Activated B cell treated with CpG ODN at 0.5 μM for 24 hours (primary cell): ENCODE measurements at places on chromosomes 12 and 14. TPM values are rescaled to one million over a fixed set of nuclear protein-coding genes. Genes with fewer than 3 reads are reported as not detected.

DNA sequence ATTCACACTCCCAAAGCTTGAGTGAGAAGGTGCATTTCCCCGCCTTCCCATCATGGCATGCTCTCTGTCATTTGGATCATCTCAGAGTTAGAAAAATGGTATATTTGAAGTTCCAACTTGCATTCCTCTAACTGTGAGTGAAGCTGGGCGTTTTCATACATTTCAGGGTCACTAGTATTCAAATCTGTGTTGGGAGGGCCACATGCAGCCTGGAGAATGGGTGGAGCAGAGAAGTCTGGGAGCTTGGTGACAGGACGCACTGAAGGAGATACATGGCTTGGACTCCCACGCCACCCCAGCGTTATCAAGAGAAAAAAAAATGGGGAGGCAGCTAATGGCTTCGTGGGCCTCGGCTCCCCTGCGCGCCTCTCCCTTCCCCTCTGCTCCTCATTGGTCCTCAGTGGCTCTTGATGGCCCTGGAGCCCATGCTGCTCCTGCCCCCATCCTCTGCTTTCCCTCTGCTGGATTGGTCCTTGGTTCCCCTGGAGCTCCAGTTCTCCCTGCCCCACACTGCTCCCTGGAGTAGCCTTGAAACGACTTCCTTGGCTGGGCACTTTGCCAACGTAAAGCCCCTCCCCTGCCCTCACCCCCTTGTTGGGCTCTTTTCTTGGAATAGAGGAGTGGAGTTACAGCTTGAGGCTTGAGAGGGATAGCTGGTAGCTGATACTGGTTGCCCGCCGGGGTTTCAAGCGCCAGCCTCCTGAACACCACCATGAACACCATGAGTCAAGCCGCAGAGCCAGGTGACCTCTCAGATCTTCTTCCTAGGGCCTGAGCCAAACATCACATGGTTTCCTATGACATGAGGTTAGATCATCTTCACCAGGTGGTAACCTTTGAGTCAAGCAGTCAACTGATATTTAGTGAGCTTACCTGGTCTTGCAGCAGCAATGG is 139.6 kb downstream of the PRKCH start:
- DNase-seq, result no peak
- no peaks in the 10 kb centered on the region for H3K36me3 ChIP-seq
- H3K4me3 ChIP-seq, result no peak overlapping the region
- peaks cover 18% of the 10 kb centered on the region for H3K4me1 ChIP-seq
- H3K27me3 ChIP-seq, result no peaks in the 10 kb centered on the region
- H3K27ac ChIP-seq, result no peak overlapping the region

- no peaks in the 10 kb centered on the region for H3K4me1 ChIP-seq
- DNase-seq, result no peak
- H3K4me3 ChIP-seq, result no peak overlapping the region
- H3K27me3 ChIP-seq, result no peaks in the 10 kb centered on the region
Measured at GRCh38 chr12:58364389-58365086, 423.2 kb downstream of the ATP23 start.

DAO gene
- total RNA-seq, result not detected in 2 replicates

DNA sequence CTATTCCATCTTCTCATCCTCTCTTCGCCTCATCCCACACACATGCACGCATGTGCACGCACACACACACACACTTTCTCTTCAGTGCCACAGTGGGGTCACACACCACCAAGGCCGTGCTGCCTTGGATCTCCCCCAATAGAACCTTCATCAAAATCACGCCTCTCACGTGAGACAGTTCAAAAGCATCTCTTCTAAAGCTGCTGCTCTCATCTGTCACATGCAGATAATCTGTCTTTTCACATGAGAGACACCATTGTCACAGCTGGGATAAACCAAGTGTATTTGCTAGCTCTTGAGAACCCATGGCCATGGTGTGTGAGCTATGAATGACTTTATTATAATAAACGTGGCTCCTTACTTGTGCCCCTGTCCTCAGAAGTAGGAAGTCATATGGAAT is 218.7 kb downstream of the EGLN3 start:
- H3K4me1 ChIP-seq, result no peaks in the 10 kb centered on the region
- no peak overlapping the region for H3K4me3 ChIP-seq
- no peak for DNase-seq
- H3K27me3 ChIP-seq, result no peaks in the 10 kb centered on the region

DNA sequence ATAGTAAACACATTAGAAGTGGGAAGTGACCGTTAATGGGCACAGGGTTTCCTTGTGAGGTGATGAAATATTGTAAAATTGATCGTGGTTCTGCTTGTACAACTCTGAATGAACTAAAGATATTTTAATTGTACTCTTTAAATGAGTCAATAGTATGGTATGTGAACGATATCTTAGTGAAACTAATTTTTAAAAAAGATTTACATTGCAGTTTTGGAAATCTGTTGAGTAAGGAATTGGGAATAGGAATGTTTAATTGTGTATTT is 1.7 kb downstream of the ZNF410 start:
- DNase-seq, result no peak
- peak overlapping the region; percentile 96 for H3K4me3 ChIP-seq
- H3K4me1 ChIP-seq, result peaks cover 42% of the 10 kb centered on the region
- H3K27me3 ChIP-seq, result no peaks in the 10 kb centered on the region
- H3K36me3 ChIP-seq, result peaks cover 18% of the 10 kb centered on the region

GRCh38 chr12:113537046-113537750 is 65.5 kb upstream of the LHX5 start:
- H3K36me3 ChIP-seq, result no peaks in the 10 kb centered on the region
- H3K27ac ChIP-seq, result no peak overlapping the region
- peaks cover 3% of the 10 kb centered on the region for H3K27me3 ChIP-seq
- no peak overlapping the region for H3K4me3 ChIP-seq
- DNase-seq, result no peak

GRCh38 chr12:46368138-46368537 is 4.4 kb downstream of the SLC38A2 start:
- no peaks in the 10 kb centered on the region for H3K27me3 ChIP-seq
- H3K4me3 ChIP-seq, result no peak overlapping the region
- peak overlapping the region; percentile 35 for H3K27ac ChIP-seq
- no peak for DNase-seq
- H3K36me3 ChIP-seq, result peaks cover 86% of the 10 kb centered on the region

- no peaks in the 10 kb centered on the region for H3K27me3 ChIP-seq
- no peaks in the 10 kb centered on the region for H3K36me3 ChIP-seq
Measured at GRCh38 chr14:77407158-77407557, 16.2 kb downstream of the NOXRED1 start.

- no peaks in the 10 kb centered on the region for H3K36me3 ChIP-seq
- peaks cover 40% of the 10 kb centered on the region for H3K4me1 ChIP-seq
- peaks cover 52% of the 10 kb centered on the region for H3K27me3 ChIP-seq
Measured at GRCh38 chr12:1529862-1530591, 64.4 kb downstream of the FBXL14 start.

GRCh38 chr14:55336691-55337090 is 65.5 kb downstream of the FBXO34 start:
- no peak overlapping the region for H3K4me3 ChIP-seq
- H3K4me1 ChIP-seq, result peaks cover 62% of the 10 kb centered on the region
- H3K36me3 ChIP-seq, result peaks cover 3% of the 10 kb centered on the region
- no peak for DNase-seq
- H3K27ac ChIP-seq, result no peak overlapping the region

- no peaks in the 10 kb centered on the region for H3K4me1 ChIP-seq
- no peaks in the 10 kb centered on the region for H3K36me3 ChIP-seq
- no peak for DNase-seq
- peaks cover 6% of the 10 kb centered on the region for H3K27me3 ChIP-seq
- no peak overlapping the region for H3K27ac ChIP-seq
- no peak overlapping the region for H3K4me3 ChIP-seq
Measured at GRCh38 chr12:105479710-105480109, 149.2 kb downstream of the C12orf75 start.

GRCh38 chr14:32121536-32121935 is 44.4 kb downstream of the ARHGAP5 start:
- no peak overlapping the region for H3K27ac ChIP-seq
- no peak overlapping the region for H3K4me3 ChIP-seq
- peaks cover 4% of the 10 kb centered on the region for H3K4me1 ChIP-seq
- H3K27me3 ChIP-seq, result no peaks in the 10 kb centered on the region
- H3K36me3 ChIP-seq, result peaks cover 43% of the 10 kb centered on the region
- DNase-seq, result no peak

GRCh38 chr14:93962701-93963601 is 13.4 kb downstream of the ASB2 start:
- no peaks in the 10 kb centered on the region for H3K27me3 ChIP-seq
- DNase-seq, result peak; percentile 51
- peaks cover 96% of the 10 kb centered on the region for H3K4me1 ChIP-seq

DNA sequence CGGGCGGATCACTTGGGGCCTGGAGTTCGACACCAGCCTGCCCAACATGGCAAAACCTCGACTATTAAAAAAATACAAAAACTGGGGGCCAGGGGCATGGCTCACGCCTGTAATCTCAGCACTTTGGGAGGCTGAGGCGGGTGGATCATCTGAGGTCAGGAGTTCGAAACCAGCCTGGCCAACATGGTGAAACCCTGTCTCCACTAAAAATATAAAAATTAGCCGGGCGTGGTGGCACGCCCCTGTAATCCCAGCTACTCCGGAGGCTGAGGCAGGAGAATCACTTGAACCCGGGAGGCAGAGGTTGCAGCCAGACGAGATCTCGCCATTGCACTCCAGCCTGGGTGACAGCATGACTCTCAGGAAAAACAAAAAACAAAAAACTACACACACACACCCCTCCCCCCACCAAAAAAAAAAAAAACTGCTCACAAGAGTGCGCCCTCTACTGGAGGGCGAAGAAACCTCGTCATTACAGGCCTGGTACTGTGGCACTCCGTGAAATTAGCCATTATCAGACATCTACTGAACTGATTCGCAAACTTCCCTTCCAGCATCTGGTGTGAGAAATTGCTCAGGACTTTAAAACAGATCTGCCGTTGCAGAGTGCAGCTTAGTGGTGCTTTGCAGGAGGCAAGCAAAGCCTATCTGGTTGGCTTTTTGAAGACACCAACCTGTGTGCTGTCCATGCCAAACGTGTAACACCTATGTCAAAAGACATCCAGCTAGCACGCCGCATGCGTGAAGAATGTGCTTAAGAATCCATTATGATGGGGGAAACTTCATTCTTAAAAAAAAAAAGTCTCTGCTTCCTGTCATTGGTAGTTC is 7.7 kb downstream of the PPP1R3E start:
- DNase-seq, result peak; percentile 30
- H3K27ac ChIP-seq, result no peak overlapping the region
- peaks cover 15% of the 10 kb centered on the region for H3K4me1 ChIP-seq
- H3K27me3 ChIP-seq, result no peaks in the 10 kb centered on the region
- H3K36me3 ChIP-seq, result peaks cover 24% of the 10 kb centered on the region
- H3K4me3 ChIP-seq, result no peak overlapping the region

GRCh38 chr12:105713606-105714305 is 383.3 kb downstream of the C12orf75 start:
- H3K4me1 ChIP-seq, result no peaks in the 10 kb centered on the region
- H3K27ac ChIP-seq, result no peak overlapping the region
- H3K27me3 ChIP-seq, result no peaks in the 10 kb centered on the region
- no peak for DNase-seq
- no peaks in the 10 kb centered on the region for H3K36me3 ChIP-seq

GRCh38 chr14:95467232-95467631 is 49.2 kb downstream of the SYNE3 start:
- DNase-seq, result no peak
- no peaks in the 10 kb centered on the region for H3K27me3 ChIP-seq
- H3K4me3 ChIP-seq, result no peak overlapping the region

DNA sequence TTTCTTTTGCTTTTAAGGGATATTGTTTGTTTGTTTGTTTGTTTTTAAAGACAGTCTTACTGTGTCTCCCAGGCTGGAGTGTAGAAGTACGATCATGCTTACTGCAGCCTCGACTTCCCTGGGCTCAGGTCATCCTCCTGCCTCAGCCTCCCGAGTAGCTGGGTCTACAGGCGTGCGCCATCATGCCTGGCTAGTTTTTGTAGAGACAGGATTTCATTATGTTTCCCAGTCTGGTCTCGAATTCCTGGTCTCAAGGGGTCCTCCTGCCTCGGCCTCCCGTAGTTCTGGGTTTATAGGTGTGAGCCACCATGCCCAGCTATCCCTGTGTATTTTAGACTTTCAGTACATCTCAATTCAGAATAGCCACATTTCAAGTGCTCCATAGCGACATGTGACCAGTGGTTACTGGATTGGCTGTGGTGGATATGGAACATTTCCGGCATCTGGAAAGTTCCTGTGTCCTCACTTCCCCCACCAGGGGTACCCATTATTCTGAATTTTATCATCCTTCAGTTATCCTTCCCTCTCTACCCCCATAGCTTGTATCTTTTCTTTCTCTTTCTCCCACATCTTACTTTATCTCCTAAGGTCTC is 61.1 kb downstream of the HRK start:
- H3K27me3 ChIP-seq, result no peaks in the 10 kb centered on the region
- peaks cover 7% of the 10 kb centered on the region for H3K36me3 ChIP-seq
- peak overlapping the region; percentile 68 for H3K4me3 ChIP-seq
- no peak for DNase-seq
- peaks cover 47% of the 10 kb centered on the region for H3K4me1 ChIP-seq

DNA sequence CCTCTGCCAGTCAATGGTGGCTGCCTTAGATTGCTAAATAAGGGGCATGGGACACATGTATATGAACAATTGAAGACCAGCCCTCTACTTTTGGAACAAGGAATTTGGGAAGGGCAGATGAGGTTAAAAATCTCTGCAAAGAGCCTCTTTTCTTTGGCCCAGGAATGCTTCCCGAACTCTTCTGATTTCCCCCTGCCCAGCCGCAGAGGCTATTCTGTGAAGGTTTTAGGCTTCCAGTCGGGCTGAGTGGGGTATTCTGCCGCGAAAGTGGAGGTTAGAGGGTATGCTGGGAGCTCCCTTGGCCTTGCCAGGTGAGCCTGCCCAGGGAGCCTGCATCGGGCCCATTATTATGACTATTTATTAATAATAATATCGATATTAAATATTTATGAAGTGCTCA is 1.2 kb downstream of the POU6F1 start:
- H3K4me3 ChIP-seq, result peak overlapping the region; percentile 74
- H3K27me3 ChIP-seq, result no peaks in the 10 kb centered on the region
- DNase-seq, result no peak

DNA sequence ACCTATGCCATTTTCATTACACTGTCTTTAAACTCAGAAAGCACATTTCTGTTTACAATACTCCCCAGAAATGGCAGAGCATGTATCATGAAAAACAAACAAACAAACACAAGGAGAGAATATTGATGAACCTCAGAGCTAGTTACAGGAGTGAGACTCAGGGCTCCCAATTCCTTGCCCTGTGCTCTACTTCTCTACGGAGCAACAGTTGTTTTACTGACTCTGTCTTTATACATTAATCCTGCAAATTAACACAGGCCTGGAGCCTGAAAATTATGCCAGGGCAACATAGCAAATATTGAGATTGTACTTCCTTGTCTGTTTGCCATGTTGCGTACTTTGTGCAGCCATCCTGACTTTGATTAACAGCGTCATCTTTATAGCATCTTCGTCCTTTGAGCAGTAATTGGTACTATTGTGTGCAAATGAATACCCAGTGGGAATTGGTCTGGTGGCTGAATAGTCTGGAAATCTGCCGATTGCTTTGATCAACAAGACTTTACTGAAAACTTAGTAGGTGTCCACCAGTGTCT is 15.2 kb upstream of the AKAP6 start:
- H3K4me3 ChIP-seq, result no peak overlapping the region
- DNase-seq, result no peak
- H3K4me1 ChIP-seq, result no peaks in the 10 kb centered on the region
- no peaks in the 10 kb centered on the region for H3K27me3 ChIP-seq
